ENCODE measurements at places on chromosomes 5 and 9.

- H3K27ac ChIP-seq: no peak overlapping the region
- no peak for DNase-seq
- no peaks in the 10 kb centered on the region for H3K27me3 ChIP-seq
Measured at GRCh38 chr9:95302479-95302878, 15.0 kb downstream of the FANCC start.

DNA sequence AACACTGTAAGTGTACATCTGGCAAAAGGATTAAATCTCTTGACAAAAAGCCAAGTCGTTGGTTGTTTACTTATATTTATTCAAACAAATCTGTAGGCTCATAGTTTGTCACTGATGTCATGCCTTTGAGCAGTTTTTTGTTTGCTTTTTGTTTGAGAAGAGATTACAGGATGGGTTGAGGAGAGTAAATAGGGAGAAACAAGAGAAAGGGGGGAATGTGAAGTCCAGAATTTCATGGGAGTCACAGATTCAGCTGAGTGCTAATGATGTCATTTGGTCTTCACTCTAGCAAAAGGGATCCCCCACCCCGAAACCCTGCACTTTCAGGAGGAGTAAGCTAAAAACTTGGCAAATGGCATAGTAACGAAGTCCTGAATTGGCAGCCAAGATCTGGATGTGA lies 337.4 kb downstream of the GLIS3 start:
- no peak overlapping the region for H3K27ac ChIP-seq
- H3K4me1 ChIP-seq: no peaks in the 10 kb centered on the region
- peaks cover 4% of the 10 kb centered on the region for H3K27me3 ChIP-seq

DNA sequence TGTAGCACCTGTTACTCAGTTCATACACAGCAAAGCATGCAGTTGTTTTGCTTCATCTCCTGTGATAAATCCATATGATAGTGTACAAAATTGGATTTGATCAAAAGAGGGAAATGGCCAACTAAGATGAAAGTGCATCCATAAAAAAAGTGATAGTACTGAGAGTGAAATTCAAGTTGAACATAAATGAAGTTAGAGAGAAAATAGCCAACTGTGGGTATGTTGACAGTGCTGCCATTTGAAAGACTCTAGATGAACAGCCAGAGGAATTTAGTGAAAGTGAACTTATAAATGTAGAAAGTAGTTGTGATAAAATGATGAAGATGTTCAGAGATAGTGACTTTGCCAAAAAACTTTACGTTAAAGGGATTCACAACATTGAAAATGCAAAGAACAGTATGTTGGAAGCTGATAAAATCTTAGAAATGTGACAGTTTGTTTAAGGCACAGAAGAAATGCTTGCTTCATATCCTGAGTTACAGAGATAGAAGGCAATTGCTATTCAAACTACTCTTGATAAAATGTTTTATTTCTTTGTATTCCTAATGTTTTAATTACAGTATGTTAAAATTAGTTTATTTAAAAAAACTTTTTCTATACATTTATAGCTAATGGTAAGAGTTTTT lies 119.7 kb downstream of the DMXL1 start:
- peaks cover 4% of the 10 kb centered on the region for H3K36me3 ChIP-seq
- no peaks in the 10 kb centered on the region for H3K27me3 ChIP-seq
- H3K4me3 ChIP-seq: no peak overlapping the region
- no peak overlapping the region for H3K27ac ChIP-seq

DNA sequence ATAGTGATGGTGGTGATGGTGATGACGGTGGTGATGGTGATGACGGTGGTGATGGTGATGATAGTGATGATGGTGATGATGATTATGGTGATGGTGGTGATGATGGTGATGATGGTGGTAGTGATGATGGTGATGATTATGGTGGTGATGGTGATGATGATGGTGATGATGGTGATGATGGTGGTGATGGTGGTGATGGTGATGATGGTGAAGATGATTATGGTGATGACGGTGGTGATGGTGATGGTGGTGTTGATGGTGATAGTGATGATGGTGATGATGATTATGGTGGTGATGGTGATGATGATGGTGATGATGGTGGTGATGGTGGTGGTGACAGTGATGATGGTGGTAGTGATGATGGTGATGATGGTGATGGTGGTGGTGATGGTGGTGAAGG lies 149.2 kb upstream of the IRX1 start:
- H3K36me3 ChIP-seq: no peaks in the 10 kb centered on the region
- DNase-seq: no peak
- H3K27ac ChIP-seq: no peak overlapping the region
- H3K27me3 ChIP-seq: no peaks in the 10 kb centered on the region

- H3K27ac ChIP-seq: no peak overlapping the region
- no peak for DNase-seq
- no peak overlapping the region for H3K4me3 ChIP-seq
- no peaks in the 10 kb centered on the region for H3K27me3 ChIP-seq
- H3K4me1 ChIP-seq: no peaks in the 10 kb centered on the region
- no peaks in the 10 kb centered on the region for H3K36me3 ChIP-seq
Measured at GRCh38 chr5:104421431-104421830, 858.8 kb upstream of the NUDT12 start.

DNA sequence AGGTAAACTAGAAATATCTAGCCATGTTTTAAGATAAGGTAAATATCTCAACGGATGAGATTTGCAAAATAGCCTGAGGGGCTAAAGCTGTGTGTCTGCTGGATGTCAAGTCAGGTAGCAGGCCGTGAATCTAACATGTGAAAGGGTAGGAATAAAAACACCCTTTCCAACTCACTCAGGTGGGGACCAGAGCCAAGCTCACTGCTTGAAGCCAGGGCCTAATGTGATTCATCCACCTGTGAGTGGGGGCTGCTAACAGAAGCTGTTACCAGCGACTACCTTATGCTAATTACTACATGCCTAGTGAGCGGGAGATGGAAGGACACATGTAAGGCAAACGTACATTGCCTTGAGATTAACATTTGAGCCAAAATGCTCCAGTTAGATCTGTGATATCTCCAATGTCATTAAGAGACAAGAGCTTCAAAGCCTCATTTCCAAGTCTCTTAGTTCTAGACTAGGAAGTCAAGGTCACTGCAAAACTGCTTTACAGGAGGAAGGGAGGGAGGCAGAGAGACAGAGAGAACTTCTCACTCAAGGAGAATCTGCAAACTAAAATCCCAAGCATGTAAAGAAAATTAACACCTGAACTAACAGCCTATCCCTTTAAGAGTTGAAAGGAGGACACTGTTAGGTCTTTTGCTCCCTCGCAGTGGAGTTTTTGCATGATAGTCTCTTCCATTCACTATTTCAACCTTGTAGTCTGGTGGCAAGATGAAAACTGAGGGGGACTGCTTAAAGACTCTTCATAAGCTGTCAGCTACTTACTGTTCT lies 141.6 kb upstream of the RPS23 start:
- no peaks in the 10 kb centered on the region for H3K27me3 ChIP-seq
- no peaks in the 10 kb centered on the region for H3K36me3 ChIP-seq
- no peak for DNase-seq

GRCh38 chr5:132901036-132901435 lies 27.6 kb downstream of the LEAP2 start:
- H3K4me1 ChIP-seq: no peaks in the 10 kb centered on the region
- H3K27ac ChIP-seq: no peak overlapping the region
- peaks cover 15% of the 10 kb centered on the region for H3K36me3 ChIP-seq

DNA sequence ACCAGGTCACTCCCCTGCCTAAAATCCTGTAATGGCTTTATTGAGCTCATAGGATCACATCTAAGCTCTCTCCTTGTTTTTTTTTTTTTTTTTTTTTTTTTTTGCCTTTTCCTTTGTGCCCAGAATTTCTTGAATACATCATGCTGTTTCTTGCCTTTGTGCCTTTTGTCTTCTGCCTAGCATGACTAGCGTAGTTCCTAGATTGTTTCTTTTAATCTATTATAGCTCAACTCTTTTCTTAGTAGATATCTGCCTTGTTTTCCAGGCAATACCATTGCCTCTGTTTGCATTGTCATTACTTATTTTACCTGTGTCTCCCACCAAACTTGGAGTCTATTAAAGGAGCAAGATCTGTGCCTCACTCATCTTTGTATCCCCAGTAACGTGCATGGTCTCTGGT lies 106.1 kb upstream of the C9orf72 start:
- H3K4me3 ChIP-seq: no peak overlapping the region
- H3K27ac ChIP-seq: no peak overlapping the region
- no peaks in the 10 kb centered on the region for H3K36me3 ChIP-seq
- H3K27me3 ChIP-seq: peaks cover 6% of the 10 kb centered on the region
- DNase-seq: no peak

DNA sequence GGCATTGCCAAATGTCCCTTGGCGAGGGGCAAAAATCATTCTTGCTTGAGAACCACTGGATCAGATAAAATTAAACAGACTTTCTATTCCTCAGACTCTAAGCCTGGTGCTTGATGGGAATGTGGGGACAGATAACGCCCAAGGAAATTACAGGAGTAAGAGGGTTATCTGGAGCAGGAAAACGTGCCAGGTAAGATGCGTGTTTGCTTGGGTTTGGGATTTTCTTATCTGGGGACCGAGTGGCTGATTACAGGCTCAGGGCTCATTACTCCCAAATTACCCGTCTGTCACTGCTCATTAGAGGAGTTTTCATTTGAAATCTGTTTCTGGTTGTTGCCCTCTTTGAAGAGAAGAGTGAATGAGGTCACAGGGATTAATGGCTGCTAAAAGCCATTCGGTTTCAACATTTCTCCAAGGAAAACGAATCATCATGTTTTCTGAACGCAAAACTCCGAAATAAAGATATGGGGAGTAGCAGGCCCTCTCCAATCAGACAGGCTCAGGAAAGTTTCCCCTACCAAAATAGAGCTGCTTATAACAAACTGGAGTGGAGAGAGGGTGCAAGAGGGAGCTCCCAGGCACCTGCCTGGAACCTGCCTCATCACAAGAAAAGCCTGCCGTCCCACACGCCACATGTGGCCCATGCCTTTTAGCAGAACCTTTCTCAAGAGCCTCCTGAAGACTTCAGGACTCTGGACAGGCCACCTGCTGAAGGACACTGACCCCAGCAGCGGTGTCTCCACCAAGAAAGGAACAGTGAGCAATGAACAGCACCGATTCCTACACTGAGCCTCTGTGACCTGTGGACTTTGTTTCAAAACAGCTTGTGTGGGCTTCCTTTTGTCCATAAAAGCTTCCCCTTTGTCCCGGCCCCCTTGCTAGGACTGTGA lies 136.4 kb downstream of the ICE1 start:
- peaks cover 45% of the 10 kb centered on the region for H3K27me3 ChIP-seq
- H3K4me1 ChIP-seq: peaks cover 3% of the 10 kb centered on the region
- no peak overlapping the region for H3K27ac ChIP-seq
- H3K4me3 ChIP-seq: no peak overlapping the region
- no peak for DNase-seq

DNA sequence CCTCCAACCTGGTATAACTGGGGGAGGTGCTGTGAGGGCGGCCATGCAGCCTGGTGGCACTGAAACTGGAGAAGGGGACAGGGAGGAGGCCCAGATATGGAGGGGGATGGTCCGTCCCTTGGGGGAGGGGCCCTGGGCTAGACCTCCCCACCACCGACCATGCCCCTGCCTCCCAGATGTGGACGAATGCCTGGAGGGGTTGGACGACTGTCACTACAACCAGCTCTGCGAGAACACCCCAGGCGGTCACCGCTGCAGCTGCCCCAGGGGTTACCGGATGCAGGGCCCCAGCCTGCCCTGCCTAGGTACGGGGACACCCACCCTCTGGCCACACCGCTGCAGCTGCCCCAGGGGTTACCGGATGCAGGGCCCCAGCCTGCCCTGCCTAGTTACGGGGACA lies 15.4 kb upstream of the ASS1 start:
- H3K4me1 ChIP-seq: peaks cover 9% of the 10 kb centered on the region
- no peak for DNase-seq

DNA sequence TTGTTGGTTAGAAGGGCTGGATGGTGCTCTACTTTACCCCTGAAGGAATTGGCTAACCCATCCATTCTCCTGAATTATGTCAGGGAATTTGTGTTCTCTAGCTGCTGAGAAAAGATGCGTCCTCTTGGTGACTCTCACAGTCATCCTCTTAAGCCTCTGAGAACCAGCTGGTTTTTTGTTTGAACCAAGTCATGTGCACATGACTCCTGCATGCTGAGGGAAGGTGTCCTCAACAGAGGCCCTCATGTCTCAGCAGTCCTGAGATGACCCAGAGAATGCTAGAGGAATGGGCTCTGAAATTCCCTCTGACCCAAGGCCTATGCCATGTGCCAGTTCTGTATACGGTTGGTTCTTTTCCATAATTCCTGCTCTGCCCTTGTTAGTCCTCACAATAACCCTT lies 10.4 kb upstream of the C5orf63 start:
- no peak overlapping the region for H3K4me3 ChIP-seq
- no peak overlapping the region for H3K27ac ChIP-seq
- DNase-seq: no peak
- H3K27me3 ChIP-seq: peaks cover 8% of the 10 kb centered on the region
- H3K4me1 ChIP-seq: peaks cover 3% of the 10 kb centered on the region

DNA sequence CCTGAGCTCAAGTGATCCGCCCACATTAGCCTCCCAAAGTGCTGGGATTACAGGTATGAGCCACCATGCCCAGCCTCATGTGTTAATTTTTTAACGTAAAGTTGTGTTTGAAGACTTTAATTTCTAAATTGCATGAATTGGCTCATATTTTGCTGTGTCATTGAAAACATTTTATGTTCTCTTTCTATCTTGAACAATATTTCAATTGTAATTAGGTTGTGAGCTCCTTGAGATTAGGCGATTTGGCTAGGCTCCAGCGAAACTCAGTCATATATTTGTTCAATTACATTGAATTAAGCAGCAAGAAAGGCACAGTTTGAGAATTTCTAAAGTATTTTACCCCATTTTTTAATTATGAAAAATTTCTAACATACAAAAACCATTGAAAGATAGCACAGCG lies 34.0 kb downstream of the GAPVD1 start:
- H3K36me3 ChIP-seq: peaks cover 3% of the 10 kb centered on the region
- no peak overlapping the region for H3K27ac ChIP-seq
- H3K27me3 ChIP-seq: no peaks in the 10 kb centered on the region
- H3K4me3 ChIP-seq: no peak overlapping the region

DNA sequence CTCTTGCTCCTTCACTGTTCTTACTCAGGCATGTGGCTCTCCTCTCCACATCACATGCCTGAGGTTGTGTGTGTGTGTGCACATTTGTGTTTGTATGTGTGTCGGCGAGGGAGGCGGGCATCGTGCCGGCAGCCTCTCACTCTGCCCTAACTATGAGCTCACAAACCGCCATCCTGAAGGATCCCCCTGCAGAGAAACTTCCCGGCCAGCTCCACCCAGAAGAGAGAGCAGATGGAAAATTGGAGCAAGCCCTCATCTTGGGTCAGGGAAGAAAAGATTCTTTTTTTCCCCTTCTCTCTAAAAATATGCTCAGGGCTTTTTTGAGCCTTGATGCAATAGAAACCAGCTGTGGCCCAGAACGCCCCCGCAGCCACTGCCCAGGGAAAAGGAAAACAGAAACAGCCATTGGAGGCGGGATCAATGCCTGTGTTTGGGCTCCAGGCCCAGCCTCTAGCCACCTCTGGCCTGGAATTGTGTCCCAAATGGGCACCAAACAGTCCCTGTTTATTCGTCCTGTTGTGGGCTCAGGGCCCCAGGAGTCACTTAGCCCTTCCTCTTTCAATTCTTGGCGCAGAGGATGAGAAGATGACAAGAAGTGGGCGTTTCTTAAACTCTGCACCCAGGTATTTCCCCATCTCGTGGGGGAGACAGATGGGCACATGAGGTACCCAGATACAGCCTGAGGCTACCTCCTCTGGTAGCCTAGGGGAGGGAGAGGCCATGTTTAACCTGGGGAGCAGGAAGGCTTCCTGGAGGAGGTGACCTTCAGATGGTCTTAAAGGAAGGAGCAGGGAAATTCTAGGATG lies 151.5 kb downstream of the RGS3 start:
- DNase-seq: peak; percentile 29
- no peaks in the 10 kb centered on the region for H3K27me3 ChIP-seq
- peak overlapping the region; percentile 49 for H3K27ac ChIP-seq
- peaks cover 64% of the 10 kb centered on the region for H3K4me1 ChIP-seq
- no peaks in the 10 kb centered on the region for H3K36me3 ChIP-seq

- H3K27me3 ChIP-seq: no peaks in the 10 kb centered on the region
- H3K27ac ChIP-seq: no peak overlapping the region
- H3K4me1 ChIP-seq: no peaks in the 10 kb centered on the region
- peaks cover 5% of the 10 kb centered on the region for H3K36me3 ChIP-seq
- no peak overlapping the region for H3K4me3 ChIP-seq
- no peak for DNase-seq
Measured at GRCh38 chr9:136514022-136514714, 31.3 kb upstream of the SEC16A start.
